ENCODE measurements at places on chromosomes 11 and 22.

- no peak overlapping the region for H3K27ac ChIP-seq
- H3K36me3 ChIP-seq: peaks cover 3% of the 10 kb centered on the region
- H3K4me1 ChIP-seq: no peaks in the 10 kb centered on the region
- H3K4me3 ChIP-seq: no peak overlapping the region
Measured at GRCh38 chr11:17298302-17298701, 21.8 kb downstream of the NUCB2 start.

DNA sequence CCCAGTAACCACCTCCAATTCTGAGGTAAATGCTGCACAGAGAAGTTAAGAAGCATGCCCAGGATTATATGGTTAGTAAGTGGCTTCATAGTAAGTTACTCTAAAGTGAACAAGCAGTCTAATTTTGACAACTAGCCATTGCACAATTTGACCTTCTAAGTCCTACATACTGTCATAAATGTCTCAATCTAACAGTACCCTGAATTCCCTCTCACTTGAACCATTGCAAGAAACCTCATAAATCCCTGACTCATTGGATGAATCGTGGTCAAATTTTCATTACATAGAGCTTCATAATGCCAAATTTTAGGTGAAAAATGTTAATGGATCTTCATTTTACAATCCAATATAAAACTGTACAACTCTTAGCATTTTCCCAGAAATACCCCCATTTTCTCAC is 217.3 kb upstream of the GRIA4 start:
- no peak for DNase-seq
- H3K36me3 ChIP-seq: no peaks in the 10 kb centered on the region
- no peak overlapping the region for H3K4me3 ChIP-seq
- H3K27me3 ChIP-seq: no peaks in the 10 kb centered on the region
- H3K27ac ChIP-seq: no peak overlapping the region

DNA sequence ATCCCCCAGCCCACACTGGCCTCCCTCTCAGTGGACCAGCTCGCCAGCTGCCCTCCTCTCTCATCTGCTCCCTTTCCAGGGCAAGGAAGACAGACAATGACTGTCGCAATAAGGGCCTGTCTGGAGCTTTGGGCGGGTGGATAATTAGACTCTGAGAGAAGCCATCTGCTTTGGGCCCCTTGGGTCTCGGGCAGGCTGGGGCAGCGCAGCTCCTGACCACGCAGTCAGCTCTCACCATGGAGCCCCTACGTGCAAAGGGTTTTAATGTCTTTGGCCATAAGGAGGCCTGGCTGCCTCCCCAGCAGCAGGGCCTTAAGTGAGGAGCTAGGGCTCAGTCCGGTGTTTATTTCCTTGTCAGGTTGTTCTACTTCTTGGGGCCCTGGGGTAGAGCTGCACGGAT is 153.9 kb downstream of the CHST1 start:
- no peaks in the 10 kb centered on the region for H3K4me1 ChIP-seq
- no peak overlapping the region for H3K27ac ChIP-seq
- no peak overlapping the region for H3K4me3 ChIP-seq
- H3K27me3 ChIP-seq: peaks cover 6% of the 10 kb centered on the region
- DNase-seq: no peak

DNA sequence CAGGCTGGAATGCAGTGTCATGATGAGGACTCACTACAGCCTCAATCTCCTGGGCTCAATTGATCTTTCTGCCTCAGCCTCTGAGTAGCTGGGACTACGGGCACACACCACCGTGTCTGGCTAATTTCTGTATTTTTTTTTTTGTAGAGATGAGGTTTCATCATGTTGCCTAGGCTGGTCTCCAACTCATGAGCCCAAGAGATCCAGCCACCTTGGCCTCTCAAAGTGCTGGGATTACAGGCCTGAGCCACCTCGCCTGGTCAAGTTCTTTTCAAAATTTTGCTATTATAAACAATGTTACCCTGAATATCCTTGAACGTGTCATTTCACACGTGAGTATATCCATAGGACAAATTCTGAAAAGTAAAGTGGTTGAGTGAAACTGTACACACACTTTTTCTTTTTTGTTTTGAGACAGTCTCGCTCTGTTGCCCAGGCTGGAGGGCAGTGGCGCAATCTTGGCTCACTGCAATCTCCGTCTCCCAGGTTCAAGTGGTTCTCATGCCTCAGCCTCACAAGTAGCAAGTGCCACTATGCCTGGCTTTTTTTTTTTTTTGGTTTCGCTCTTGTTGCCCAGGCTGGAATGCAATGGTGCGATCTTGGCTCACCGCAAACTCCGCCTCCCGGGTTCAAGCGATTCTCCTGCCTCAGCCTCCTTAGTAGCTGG is 21.6 kb upstream of the EP300 start:
- H3K4me1 ChIP-seq: no peaks in the 10 kb centered on the region
- H3K27me3 ChIP-seq: no peaks in the 10 kb centered on the region
- no peak overlapping the region for H3K4me3 ChIP-seq
- no peak overlapping the region for H3K27ac ChIP-seq

GRCh38 chr11:1375955-1376258 is 13.8 kb upstream of the BRSK2 start:
- no peak for DNase-seq
- no peaks in the 10 kb centered on the region for H3K36me3 ChIP-seq
- no peak overlapping the region for H3K4me3 ChIP-seq
- H3K27me3 ChIP-seq: no peaks in the 10 kb centered on the region
- no peak overlapping the region for H3K27ac ChIP-seq

All from neuronal stem cell (in vitro differentiated cells).